Central memory CD8-positive, alpha-beta T cell (primary cell): ENCODE measurements at places on chromosomes 3 and 15.

DNA sequence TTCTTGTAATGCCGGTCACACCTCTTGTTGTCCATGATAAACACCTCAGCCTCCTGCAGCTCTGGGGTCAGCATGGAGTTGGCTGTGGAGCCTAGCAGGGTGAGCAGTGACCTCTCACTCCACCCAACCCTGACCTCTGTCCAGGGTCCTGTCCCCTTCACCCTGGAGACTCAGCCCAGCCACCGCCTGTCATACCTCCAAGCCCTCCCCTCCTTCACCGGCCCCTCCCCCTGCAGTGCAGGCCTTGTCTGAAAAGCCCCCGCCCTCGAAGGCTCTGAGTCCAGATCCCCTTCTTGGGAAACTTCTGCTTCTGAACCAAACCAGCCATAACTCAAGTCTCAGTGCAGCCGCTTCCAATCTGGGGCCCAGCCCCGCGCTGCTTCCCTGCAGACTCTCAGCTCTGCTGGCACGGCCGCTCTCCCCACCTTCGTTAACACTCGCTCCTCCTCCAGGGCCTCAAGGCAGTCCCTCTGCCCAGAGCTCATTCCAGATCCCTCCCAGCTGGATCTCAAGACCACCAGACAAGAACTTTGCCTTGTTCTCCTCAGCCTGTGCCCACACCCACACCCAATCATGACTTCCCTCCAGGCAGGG, 25.4 kb upstream of the PRSS50 start:
- H3K4me1 ChIP-seq: no peaks in the 10 kb centered on the region
- no peaks in the 10 kb centered on the region for H3K36me3 ChIP-seq
- no peak for DNase-seq
- H3K27ac ChIP-seq: no peak overlapping the region

- H3K27ac ChIP-seq: no peak overlapping the region
- no peaks in the 10 kb centered on the region for H3K36me3 ChIP-seq
- no peaks in the 10 kb centered on the region for H3K4me1 ChIP-seq
- H3K4me3 ChIP-seq: no peak overlapping the region
- no peaks in the 10 kb centered on the region for H3K27me3 ChIP-seq
- no peak for DNase-seq
Observed at GRCh38 chr3:73580343-73580742, 44.4 kb downstream of the PDZRN3 start.

- H3K4me3 ChIP-seq: no peak overlapping the region
- H3K4me1 ChIP-seq: no peaks in the 10 kb centered on the region
- peaks cover 4% of the 10 kb centered on the region for H3K36me3 ChIP-seq
- DNase-seq: no peak
- H3K27me3 ChIP-seq: no peaks in the 10 kb centered on the region
- H3K27ac ChIP-seq: no peak overlapping the region
Observed at GRCh38 chr3:48422272-48422671, 7.6 kb downstream of the PLXNB1 start.

DNA sequence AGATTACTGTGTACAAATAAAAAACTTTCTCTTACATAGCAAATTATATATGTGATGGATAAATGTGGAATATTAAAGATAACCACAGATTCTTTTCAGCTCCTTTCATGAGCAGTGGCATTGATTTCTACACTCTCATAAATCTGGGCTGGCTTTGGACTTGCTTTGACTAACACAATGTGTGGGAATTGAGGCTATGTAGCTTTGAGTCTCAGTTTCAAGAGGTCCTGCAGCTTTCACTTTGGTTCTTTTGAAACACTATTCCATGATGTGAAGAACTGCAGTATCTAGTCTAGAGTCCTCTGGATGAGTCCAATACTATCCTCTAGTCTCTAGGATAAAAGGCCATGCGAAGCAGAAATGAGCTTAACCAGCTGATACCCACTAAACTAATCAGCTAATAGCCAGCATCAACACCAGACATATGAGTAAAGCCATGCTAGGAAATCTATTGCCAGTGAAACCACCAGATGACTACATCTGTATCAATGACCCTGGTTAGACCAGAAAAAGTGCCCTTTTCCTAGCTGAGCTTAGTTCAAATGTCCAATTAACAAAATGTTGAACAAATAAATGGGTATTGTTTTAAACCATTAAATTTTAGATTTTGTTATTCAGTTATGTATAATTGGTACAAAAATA, 274.9 kb upstream of the ZPLD1 start:
- H3K27ac ChIP-seq: no peak overlapping the region
- no peak for DNase-seq
- no peaks in the 10 kb centered on the region for H3K36me3 ChIP-seq
- no peak overlapping the region for H3K4me3 ChIP-seq

DNA sequence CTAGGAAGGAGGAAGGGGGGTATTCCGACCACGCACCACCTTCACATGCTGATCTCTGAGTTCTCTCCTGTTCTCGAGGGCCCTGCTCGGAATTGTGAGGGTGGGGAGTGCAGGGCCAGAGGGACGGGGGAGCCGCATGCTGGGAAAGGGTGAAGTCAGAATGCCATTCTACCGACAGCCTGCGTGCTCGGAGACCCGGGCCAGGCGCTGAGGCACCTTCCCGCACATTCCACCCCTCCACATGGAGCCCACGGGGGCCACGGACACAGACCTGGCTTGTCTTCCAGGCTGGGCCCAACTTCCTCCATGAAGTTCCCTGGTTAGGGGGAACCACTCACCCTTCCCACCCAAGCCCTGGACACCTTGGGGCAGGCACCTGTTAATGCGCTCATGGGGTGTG, 28.7 kb upstream of the PIGZ start:
- H3K27ac ChIP-seq: no peak overlapping the region
- no peak for DNase-seq
- no peaks in the 10 kb centered on the region for H3K27me3 ChIP-seq
- no peak overlapping the region for H3K4me3 ChIP-seq
- peaks cover 4% of the 10 kb centered on the region for H3K36me3 ChIP-seq
- no peaks in the 10 kb centered on the region for H3K4me1 ChIP-seq

DNA sequence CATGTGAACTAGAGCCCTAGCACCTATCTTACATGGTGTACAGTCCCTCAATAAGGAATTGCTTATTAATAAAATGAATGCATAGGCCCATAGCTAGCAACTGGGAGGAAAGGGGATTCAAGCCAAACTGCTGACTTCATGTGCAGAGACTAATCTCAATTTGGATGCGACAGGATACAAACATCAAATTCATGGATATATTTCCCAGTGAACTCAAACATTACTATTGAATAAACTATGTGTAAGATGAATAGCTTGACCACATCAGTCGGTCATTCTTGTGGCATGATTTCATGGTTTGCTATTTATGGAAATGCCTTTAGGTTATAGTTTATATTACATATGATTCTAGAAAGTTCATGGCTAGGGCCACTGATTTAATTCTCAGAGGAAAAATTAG, 268.6 kb upstream of the SLITRK3 start:
- no peak overlapping the region for H3K27ac ChIP-seq
- H3K4me1 ChIP-seq: no peaks in the 10 kb centered on the region
- no peaks in the 10 kb centered on the region for H3K36me3 ChIP-seq
- H3K4me3 ChIP-seq: no peak overlapping the region
- no peak for DNase-seq
- no peaks in the 10 kb centered on the region for H3K27me3 ChIP-seq

DNA sequence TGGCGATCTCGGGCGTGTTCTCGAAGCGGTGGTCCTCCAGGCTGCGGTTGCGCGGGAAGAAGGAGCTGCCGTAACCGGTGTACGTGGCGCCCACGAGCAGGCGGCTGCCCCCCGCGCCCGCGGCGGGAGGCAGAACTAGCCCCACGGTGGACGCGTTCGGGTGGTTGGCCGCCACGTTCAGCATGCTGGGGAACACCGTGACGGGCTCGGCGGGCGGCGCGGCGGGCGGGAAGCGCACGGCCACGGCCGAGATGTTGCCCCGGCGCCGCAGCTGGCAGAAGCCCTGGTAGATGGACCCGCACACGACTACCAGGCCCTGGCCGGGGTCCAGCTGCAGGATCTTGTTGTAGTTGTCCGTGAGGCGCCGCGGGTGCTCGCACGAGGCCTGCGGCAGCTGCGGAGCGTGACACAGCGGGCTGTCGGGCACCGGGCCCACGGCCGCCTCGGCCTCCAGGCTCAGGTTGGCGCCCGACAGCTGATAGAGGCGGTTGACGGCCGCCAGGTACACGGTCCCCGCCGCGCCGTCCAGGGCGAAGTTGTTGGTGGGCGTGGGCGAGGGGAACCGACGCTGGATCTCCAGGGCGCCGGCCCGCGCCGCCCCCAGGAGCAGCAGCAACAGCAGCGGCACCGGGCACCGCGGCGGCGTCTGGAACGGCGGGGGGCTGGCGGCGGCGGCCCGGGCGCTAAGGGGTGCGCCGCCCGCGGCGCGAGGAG, 397 bp downstream of the PLXND1 start:
- peak overlapping the region; percentile 92 for H3K4me3 ChIP-seq
- peaks cover 6% of the 10 kb centered on the region for H3K36me3 ChIP-seq
- peaks cover 48% of the 10 kb centered on the region for H3K4me1 ChIP-seq
- no peak for DNase-seq

DNA sequence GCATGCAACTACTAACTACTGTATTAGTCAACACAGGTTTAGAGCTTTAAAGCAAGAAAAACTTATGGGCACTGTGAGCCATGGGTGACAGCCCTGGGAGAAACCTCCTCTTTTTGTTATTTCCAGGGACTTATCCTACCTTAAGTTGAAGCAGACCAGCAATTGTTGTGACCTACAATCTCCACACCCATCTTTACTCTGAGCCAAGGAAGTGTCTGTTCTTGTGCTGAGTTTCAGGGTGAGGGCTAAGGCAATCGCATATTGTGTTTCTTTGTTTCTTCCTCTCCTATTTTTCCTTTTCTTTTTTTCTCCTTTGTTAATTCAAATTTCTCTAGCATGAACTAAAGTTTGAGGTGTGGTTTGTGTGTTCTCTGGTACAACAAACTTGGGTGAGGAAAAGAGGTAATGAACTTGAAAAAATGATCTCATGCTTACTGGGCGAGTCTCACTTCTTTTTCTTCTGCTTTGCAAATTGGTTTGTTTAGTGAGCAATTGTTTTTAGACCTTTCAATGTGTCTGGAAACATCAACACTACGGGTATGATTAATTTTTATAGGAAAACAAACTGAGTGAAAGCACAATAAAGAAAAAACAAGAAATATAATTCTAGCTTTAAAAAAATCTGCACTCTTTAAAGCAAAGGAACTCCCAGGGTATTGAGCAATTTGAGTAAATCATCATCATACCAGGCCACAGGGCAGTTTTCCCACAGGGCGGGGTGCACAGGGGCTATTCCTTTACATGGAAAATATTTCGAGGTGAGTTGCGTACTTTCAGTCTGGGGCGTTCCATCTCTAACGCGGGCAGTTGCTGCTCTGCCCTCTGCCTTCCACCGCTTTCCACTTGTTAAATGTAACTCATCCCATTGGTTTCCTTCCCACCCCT, 2.7 kb downstream of the UPK1B start:
- H3K27me3 ChIP-seq: peaks cover 35% of the 10 kb centered on the region
- no peaks in the 10 kb centered on the region for H3K4me1 ChIP-seq
- H3K4me3 ChIP-seq: no peak overlapping the region
- no peak overlapping the region for H3K27ac ChIP-seq

GRCh38 chr3:61841111-61841845, 279.9 kb downstream of the PTPRG start:
- H3K27me3 ChIP-seq: no peaks in the 10 kb centered on the region
- no peak overlapping the region for H3K4me3 ChIP-seq

DNA sequence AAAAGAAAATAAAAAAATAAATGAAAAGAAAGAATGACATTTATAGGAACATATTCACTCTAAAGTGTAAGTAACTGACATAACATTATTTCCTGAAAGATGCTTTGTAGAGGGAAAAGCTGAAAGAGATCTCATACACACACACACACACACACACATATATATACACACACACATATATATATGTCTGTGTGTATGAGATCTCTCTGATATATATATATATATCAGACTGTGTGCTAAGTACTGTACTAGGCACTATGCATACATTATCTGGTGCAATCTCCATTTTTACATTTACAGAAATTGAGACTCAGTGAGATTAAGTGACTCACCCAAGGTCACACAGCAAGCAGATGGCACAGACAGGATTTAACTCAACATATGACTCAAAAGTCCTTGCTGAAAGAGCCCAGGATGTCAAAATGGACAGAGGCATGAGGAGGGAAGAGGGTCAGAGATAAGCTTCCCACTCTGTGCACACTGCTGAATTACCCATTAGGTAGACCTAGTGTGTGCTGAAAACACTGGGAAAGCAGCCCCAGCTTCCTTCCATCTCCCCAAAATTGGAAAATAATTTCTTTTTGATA, 15.0 kb downstream of the BHLHE40 start:
- no peak for DNase-seq
- H3K36me3 ChIP-seq: peaks cover 1% of the 10 kb centered on the region
- no peaks in the 10 kb centered on the region for H3K27me3 ChIP-seq
- H3K4me1 ChIP-seq: peaks cover 9% of the 10 kb centered on the region
- H3K4me3 ChIP-seq: no peak overlapping the region

DNA sequence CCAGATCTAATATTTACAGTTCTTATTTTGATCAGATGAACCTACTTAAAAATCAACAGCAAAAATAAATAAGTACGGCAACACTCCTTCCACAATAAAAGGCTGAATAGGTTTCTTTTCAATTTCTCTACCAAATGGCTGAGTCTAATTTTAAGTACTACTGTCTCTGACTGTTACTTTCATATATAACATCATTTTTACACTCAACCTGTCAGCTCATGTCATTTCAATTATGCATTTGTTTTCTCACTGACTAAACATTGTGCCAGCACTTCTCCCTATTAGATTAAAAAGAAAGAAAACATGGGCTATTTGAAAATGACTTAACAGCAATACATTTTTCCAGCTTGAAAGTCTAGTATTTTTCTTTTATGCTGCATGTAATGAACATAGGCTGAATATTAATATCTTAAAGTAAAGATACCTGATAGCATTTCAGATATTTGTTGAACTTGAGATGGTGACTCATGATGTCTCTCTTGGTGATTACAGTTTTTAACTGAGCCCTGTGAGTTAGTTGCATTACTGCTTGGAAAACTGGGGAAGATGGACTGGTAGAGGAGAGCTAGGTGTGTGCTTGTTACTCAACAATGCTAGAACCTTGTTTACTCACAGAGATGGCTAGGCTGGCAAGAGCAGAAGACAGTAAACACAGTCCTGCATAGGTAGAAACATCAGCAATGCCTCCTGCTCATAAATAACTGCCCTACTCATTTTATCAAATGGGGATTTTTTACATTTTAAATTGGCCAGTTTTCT, 73.9 kb downstream of the PEX5L start:
- H3K4me3 ChIP-seq: no peak overlapping the region
- peaks cover 19% of the 10 kb centered on the region for H3K27me3 ChIP-seq
- H3K36me3 ChIP-seq: no peaks in the 10 kb centered on the region
- no peak for DNase-seq
- H3K27ac ChIP-seq: no peak overlapping the region

- DNase-seq: peak; percentile 60
- H3K27ac ChIP-seq: no peak within 1 kb of the TSS
- H3K36me3 ChIP-seq: no peaks in the 10 kb centered on the region
- no peaks in the 10 kb centered on the region for H3K4me1 ChIP-seq
- peak within 1 kb of the TSS; percentile 78 for H3K4me3 ChIP-seq
Observed at GRCh38 chr3:197029511-197030167, at the start of gene MELTF. TSS of gene MELTF (minus strand) at chr3:197029817. CDS start at chr3:197029702, 115 bp downstream.
